ENCODE measurements at places on chromosomes 3 and 15. TPM values are rescaled to one million over a fixed set of nuclear protein-coding genes. Genes with fewer than 3 reads are reported as not detected.

- no peak for DNase-seq
- H3K36me3 ChIP-seq: no peaks in the 10 kb centered on the region
- no peak overlapping the region for H3K4me3 ChIP-seq
- no peak overlapping the region for H3K27ac ChIP-seq
- H3K27me3 ChIP-seq: no peaks in the 10 kb centered on the region
- no peaks in the 10 kb centered on the region for H3K4me1 ChIP-seq
Measured at GRCh38 chr3:43506644-43507043, 115.2 kb downstream of the ANO10 start.

CYP11A1 gene
- 0.80 TPM for total RNA-seq

- no peak overlapping the region for H3K4me3 ChIP-seq
- H3K27ac ChIP-seq: no peak overlapping the region
- no peaks in the 10 kb centered on the region for H3K27me3 ChIP-seq
- no peak for DNase-seq
- H3K4me1 ChIP-seq: peaks cover 6% of the 10 kb centered on the region
- H3K36me3 ChIP-seq: no peaks in the 10 kb centered on the region
Measured at GRCh38 chr3:18233987-18234716, 191.0 kb downstream of the SATB1 start.

- no peaks in the 10 kb centered on the region for H3K27me3 ChIP-seq
- DNase-seq: peak; percentile 2
- no peak overlapping the region for H3K27ac ChIP-seq
- no peak overlapping the region for H3K4me3 ChIP-seq
Measured at GRCh38 chr3:38576526-38577370, 72.7 kb downstream of the SCN5A start.

- H3K4me3 ChIP-seq: no peak overlapping the region
- no peak for DNase-seq
- H3K36me3 ChIP-seq: no peaks in the 10 kb centered on the region
- H3K27me3 ChIP-seq: no peaks in the 10 kb centered on the region
- H3K27ac ChIP-seq: peak overlapping the region; percentile 22
Measured at GRCh38 chr3:71444861-71445259, 138.7 kb downstream of the FOXP1 start.

GRCh38 chr3:53513556-53514190 is 19.3 kb downstream of the CACNA1D start:
- no peaks in the 10 kb centered on the region for H3K27me3 ChIP-seq
- H3K36me3 ChIP-seq: no peaks in the 10 kb centered on the region
- H3K27ac ChIP-seq: no peak overlapping the region
- DNase-seq: no peak
- H3K4me3 ChIP-seq: no peak overlapping the region

GRCh38 chr3:135213213-135213612 is 418.2 kb downstream of the EPHB1 start:
- H3K27ac ChIP-seq: no peak overlapping the region
- H3K4me1 ChIP-seq: no peaks in the 10 kb centered on the region
- no peak for DNase-seq
- no peak overlapping the region for H3K4me3 ChIP-seq
- no peaks in the 10 kb centered on the region for H3K36me3 ChIP-seq

DNA sequence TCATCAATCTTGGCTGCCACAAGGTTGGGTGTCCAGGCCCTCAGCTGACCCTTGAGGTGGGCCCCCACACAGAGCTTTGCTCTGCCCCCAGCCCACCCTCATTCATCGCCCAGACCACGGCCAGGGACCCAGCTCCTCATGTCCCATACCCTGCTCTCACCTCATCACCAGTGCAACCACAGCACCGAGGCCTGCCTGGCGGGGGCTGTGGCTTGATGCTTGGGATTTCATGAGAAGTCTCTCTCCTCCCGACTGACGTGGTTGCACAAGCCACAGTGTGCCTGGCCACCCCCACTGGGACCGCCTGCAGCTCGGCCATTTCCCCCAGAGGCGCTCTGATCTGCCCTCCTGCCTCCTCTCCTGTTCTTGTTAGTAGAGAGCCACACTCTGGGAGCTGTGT is 45.4 kb upstream of the MTMR10 start:
- H3K27ac ChIP-seq: no peak overlapping the region
- H3K27me3 ChIP-seq: no peaks in the 10 kb centered on the region
- H3K4me3 ChIP-seq: no peak overlapping the region
- no peak for DNase-seq
- no peaks in the 10 kb centered on the region for H3K36me3 ChIP-seq

DNA sequence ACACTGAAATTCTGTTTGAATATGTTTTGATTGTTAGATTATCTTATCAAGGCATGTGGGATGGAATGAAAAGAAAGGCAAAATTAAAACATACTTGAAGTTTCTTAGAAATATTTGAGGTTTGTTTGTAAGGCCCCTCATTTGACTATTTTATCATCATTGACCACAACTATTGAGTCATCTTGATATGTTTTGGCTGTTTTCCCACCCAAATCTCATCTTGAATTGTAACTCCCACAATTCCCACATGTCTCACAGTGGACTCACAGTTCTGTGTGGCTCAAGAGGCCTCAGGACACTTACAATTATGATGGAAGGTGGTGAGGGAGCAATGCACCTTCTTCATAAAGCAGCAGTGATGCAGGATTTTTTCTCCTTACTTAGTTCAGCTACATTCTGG is 917.1 kb downstream of the PLOD2 start:
- no peak overlapping the region for H3K4me3 ChIP-seq
- DNase-seq: no peak
- H3K27ac ChIP-seq: no peak overlapping the region
- no peaks in the 10 kb centered on the region for H3K36me3 ChIP-seq
- no peaks in the 10 kb centered on the region for H3K27me3 ChIP-seq

GRCh38 chr3:7962301-7962700 is 539.3 kb upstream of the LMCD1 start:
- no peak overlapping the region for H3K27ac ChIP-seq
- no peaks in the 10 kb centered on the region for H3K36me3 ChIP-seq
- H3K27me3 ChIP-seq: no peaks in the 10 kb centered on the region
- DNase-seq: no peak
- H3K4me3 ChIP-seq: no peak overlapping the region

DNA sequence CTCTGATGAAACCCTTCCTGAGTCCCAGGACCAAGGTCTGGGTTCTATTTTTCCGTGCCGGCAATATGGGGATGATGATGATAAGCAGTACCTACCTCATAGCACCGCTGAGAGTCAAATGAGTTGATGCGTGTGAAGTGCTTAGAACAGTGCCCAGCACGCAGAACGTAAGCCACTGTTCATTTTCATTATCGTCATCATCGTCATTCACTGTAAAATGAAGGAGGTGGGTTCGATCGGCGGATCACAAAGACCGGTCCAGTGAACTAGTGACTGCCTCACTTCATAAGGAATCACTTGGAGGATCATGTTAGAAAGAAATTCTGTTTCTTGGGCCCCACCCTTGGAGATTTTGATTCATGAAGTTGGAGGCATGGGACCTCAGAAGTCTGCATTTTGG is 44.3 kb downstream of the RLBP1 start:
- no peak for DNase-seq
- peaks cover 4% of the 10 kb centered on the region for H3K4me1 ChIP-seq
- H3K4me3 ChIP-seq: no peak overlapping the region
- no peak overlapping the region for H3K27ac ChIP-seq

DNA sequence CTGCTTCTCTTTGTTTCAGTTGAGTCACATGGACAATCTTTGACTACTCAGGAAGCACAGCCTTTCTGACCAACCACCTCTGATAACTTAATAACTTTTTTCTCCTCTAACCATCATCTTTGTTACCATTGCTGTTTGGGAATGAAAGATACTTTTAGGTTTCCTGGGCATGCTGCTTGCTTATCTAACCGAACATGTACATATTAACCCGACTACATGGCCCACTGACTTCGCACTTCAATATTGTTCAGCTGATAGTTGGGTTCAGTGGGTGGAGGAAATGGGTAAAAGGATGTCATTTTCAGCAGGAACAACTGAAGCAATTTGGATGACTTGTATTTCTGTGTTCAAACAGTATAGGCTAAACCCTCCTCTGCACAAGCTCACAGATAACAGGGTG is 214.3 kb downstream of the SQOR start:
- no peaks in the 10 kb centered on the region for H3K27me3 ChIP-seq
- no peaks in the 10 kb centered on the region for H3K4me1 ChIP-seq
- no peak overlapping the region for H3K4me3 ChIP-seq
- H3K27ac ChIP-seq: no peak overlapping the region
- DNase-seq: no peak
- H3K36me3 ChIP-seq: no peaks in the 10 kb centered on the region

CCDC39 gene
- total RNA-seq: not detected

DNA sequence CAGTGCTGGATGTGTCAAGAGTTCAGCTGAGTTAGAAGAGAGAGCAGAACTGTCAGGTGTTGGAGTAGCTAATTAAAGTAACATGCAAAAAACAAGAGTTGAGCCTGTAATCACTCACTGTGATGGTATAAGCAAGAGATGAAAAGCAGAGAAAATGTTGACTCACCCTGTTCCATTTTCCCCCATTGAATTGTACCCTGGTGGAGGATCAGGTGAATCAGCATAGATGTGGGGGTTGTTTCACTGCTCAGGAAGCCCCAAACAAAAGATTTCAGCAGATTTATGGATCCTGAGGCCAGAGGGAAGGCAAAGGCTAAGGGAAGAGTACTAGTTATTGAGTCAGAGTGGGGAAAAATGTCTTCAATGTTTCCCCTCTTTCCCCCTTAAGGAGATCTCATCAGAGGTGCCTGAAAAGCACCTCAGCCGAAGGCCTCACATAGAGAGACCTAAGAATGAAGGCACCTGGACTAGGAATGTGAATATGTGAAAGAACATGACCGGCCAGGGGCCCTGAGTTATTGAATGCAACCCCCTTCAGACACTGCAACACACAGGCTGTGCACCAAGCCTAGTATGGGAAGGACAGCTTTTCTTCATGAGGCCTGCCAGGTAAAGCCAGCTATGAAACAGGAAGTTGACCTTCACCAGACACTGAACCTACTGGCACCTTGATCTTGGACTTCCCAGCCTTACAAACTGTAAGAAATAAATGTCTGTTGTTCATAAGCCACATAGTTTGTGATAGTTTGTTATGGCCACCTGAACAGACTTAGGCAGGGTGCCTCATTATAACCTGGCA is 90.1 kb downstream of the TMCO5A start:
- no peak overlapping the region for H3K27ac ChIP-seq
- H3K4me3 ChIP-seq: no peak overlapping the region
- no peaks in the 10 kb centered on the region for H3K4me1 ChIP-seq

FYCO1 gene
- total RNA-seq: 23.0 TPM

- H3K36me3 ChIP-seq: no peaks in the 10 kb centered on the region
- no peaks in the 10 kb centered on the region for H3K27me3 ChIP-seq
- peaks cover 5% of the 10 kb centered on the region for H3K4me1 ChIP-seq
Measured at GRCh38 chr15:35445891-35446290, 100.1 kb downstream of the DPH6 start.

DNA sequence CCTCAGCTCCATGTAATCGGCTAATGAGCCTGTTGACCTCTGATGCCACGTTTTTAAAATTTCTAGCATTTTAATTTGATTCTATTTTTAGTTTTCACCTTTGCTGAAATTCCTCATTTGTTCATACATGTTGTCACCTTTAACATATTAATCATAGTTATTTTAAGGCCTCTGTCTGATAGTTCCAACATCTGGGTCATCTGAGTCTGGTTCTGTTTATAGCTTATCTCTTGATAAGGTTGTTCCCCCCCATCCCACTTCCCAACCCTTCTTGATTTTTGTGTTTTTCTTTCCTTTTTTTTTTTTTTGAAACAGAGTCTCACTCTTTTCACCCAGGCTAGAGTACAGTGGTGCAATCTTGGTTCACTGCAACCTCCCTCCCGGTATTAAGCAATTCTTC is 36.4 kb downstream of the MAP2K1 start:
- H3K27ac ChIP-seq: no peak overlapping the region
- DNase-seq: no peak
- no peaks in the 10 kb centered on the region for H3K27me3 ChIP-seq
- no peak overlapping the region for H3K4me3 ChIP-seq

PLCB2 gene
- total RNA-seq: 1.7 TPM

CIB1 gene
- 53.3 TPM for total RNA-seq

SCAANT1 gene
- total RNA-seq: not detected

DNA sequence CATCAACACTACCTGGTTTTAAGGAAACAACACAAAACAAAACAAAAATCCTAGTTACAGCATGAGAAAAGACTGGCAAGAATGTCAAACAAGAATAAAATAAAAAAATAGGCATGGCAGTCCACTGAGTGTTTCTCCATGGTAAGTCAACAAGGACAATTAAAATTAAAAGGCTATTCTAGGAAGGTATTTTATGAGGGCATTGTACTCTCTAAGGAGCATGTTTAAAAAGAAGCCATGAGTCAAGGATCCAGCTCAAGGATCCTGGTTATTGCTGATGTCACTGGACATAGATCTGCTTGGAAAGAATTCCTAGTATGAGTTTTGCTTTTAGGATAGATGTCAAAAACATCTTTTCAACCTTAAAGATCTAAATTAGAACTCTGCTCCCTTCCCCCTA is 106.7 kb downstream of the MYO5A start:
- no peak overlapping the region for H3K4me3 ChIP-seq
- no peaks in the 10 kb centered on the region for H3K4me1 ChIP-seq
- DNase-seq: no peak
- H3K27ac ChIP-seq: no peak overlapping the region
- H3K27me3 ChIP-seq: no peaks in the 10 kb centered on the region
- H3K36me3 ChIP-seq: no peaks in the 10 kb centered on the region

DNA sequence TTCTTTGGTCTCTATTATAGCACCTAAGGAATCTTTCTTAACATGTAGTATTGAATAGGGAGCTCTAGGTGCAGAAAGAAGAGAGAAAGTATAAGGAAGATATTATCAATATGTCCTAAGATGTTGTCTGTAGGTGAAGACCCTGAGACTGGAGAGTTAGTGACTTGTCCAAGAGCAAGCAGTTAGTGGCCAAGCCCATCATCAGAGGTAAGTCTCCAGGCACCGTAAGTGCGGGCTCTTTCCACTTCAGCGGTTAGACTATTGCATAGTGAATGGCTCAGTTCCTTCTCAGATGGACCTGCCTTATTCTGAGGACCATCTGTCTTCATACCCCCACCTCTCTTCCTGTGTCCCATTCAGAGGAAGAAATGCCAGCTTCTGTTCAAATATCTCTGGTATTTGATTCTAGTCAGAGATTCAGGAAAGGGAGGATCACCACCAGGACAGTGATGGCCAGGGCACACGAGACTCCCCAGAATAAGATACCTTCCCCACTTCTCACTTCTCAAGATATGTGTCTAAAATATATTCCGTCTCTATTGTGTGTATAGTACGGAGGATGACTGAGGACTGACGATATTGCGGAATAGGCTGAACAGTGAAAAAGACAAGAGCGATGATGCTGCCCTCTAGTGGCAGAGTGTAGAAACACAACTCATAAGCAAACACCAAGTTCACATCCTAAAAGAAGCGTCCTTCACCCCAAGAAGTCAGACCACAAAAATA is 19.1 kb upstream of the ADGRG7 start:
- no peaks in the 10 kb centered on the region for H3K36me3 ChIP-seq
- peak; percentile 83 for DNase-seq
- no peak overlapping the region for H3K4me3 ChIP-seq
- H3K27ac ChIP-seq: no peak overlapping the region
- H3K4me1 ChIP-seq: peaks cover 6% of the 10 kb centered on the region

Measured in hepatocyte (in vitro differentiated cells).